ENCODE measurements at places on chromosomes 1 and 21.

DNA sequence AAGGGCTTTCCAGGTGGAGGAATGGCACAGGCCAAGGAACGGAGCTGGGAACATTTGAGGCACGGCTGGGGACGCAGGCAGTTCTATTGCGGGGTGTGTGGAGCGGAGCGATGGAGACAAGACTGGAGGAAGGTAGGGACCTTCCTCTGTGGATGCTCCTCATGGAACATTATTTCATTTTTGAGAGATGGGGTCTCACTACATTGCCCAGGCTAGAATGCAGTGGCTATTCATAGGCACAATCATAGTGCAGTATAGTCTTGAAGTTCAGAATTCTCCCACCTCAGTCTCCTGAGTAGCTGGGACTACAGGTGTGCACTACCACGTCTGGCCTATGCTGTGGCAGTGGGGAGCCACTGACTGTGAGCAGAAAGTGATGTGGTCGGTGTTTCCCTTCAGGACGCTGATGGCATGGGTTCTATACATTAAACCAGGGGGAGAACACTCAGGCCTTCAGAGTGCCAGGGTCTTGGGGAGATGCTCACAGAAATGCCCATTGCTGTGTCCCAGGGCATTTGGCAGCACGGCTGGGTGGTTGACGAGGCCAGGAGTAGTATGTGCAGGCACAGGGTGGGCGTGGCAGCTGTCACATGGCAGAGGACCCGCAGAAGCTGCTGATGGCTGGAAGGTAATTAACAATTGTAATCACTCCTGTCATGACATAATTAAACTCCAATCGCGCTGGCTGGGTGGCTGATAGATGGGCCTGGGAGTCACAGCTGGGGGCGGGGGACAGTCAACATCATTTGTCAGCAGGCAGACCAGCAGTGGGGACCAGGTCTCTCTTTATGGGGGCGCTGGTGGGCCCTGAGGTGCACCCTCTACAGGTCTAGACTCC lies 40.8 kb upstream of the ACOT11 start:
- DNase-seq = no peak

- DNase-seq = no peak
These were observed 743 bp downstream of the GPR52 start for GRCh38 chr1:174448531-174448883.

GRCh38 chr1:160200786-160201185 lies 4.4 kb upstream of the PEA15 start:
- no peak for DNase-seq

DNA sequence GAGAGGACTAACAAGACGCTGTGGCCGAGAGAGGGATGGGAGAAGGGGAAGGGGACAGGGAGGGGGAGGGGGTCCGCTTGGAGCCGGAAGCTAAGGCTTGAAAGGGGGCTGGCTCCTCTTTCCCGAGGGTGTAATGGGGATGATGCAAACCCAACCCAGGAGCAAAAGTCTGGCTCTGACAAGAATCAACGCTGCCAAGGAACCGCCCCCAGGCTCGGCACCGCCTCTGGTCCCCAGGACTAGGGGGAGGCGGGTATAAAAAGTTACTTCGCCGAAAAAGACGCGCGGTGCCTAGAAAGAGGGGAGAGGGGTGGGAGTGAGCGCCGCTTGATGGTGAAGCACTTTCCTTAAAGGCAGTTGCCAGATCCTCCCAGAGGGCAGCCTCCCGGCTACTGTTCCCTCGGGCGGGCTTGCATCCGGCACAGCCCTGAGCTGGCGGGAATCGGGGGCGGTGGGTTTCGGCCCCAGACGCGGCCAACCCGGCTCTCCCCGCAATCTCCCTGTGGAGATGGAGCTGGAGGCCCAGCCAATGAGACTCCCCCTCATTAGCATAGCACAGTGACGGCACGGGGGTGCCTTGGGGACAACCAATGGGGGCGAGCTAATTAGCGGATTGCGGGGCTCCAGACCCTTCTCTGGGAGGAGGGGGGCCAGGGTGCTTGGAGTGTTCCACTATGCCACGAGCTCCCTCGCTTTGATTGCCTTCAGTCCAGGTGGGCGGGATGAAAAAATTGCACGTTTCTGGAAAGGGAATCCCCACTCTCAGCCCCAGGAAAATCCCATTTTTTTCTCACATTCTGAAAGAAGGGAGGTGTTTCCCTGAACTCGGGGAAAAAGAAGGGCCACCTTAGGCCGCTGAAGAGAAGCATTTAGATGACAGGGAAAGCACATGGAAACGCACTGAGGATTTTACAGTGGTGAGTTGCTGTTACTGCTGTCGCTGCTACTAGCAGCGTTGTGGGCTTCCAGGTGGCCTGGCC lies at the start of gene KCNT2:
Gene KCNT2 (minus strand): TSS at position 51 of the 980 bp plus-strand sequence. CDS start 131 bp downstream, outside the sequence.
- DNase-seq = no peak

DNA sequence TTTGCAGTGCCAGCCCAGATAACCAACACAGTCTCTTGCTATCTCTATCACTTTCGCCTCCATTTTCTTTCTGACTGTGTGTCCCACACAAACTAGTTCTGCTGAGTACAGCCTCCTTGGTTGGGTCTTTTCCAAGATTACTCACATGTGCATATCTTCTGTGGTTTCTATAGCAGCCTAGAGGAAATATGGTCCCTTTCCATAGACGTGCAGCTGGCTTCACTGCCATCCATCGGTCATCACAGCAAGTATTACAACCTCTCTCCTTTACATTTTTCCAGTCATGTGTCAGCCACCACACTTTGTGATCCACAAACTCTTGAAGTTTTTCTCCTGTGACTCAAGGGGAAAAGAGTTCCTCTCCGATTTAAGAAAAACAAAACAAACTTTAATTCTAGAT lies 893.4 kb upstream of the ADGRL4 start:
- peak; percentile 97 for DNase-seq

DNA sequence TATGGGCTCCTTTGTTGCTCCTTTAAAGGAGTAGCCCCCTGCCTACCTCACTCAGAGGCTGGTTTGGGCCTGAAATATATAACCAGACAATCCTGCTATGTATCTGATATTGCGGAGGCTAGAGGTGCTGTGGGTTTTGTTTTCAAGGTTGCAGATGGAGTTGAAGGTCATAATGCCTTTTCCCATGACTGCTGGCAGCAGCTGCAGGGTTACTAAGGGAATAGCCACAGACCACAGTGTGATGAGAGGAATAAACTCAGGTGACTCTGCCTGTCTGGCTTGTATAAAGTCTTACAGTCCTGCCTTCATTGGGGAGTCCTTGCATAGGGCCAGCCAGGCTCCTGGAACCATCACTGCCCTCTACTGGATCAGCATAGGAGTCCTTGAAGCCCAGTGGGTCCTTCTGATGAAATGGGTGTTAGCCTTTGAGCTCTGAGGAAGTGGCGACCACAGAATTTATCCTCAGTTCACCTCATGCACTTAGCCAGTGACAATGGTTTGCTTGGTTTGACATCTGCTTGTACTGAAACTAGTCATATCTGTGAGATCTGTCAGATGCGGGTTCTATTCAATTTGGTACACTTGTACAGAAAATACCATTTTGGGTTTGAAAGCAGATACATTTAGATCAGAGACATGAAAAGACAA lies 174.4 kb upstream of the HMCN1 start:
- no peak for DNase-seq

GRCh38 chr1:35426097-35426586 lies 131.1 kb downstream of the KIAA0319L start:
- no peak for DNase-seq

GRCh38 chr1:44532567-44532944 lies 127.5 kb downstream of the RNF220 start:
- no peak for DNase-seq

DNA sequence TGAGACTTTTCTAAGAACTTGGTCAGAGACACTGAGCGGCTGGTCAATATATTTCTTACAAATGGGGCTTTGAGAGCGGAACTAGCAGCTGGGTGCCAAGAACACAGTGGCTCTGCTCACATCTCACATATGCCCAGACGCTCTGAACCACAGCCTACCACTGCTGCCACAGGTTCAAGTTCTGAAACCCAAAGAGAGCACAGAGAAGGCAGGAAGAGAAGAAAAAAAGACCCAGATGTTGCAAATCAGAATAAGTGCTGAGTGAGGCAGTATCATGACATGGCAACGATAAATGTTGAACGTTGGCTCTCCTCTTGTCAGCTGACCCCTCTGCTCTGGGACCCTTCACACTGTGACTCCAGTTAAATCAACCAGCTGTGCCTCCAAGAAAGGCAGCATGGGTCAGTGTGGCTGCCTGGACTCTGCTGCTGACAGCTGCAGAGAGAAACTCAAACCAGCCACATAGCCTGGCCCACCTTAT lies 26.4 kb downstream of the HIVEP3 start:
- DNase-seq = no peak

DNA sequence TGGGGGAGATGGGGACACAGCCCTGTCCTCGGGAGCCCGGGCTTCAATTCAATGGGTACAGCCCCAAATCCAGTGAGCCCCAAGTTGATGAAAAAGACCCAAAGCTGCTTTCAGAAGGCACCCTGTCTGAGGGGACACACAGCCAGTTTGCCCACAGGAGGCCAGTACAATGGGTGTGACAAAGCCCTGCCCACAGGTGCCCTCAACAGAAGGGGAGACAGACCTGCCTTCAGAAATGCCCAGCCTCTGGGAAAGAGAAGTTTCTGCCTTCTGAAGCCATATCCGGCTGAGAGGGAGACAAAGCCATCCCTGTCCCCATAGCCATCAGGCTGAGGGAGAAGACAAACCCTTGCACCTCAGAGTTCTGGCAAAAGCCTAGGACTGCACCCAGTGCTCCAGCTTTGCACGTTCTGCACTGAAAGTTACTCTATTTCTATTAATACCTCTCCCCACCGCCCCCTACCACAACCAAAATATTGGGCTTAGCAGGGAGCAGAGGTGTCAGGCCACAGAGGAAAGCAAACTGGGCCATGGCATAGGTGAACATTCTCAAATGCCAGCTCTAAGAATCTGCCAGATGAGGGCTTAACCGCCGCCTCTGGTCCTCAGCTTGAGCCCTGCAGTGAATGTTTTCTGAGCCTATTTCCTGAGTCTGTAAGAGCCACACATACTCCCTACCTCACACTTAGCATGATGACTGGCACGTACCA lies 18.0 kb upstream of the PTAFR start:
- no peak for DNase-seq

GRCh38 chr1:107480548-107481415 lies 339.9 kb downstream of the NTNG1 start:
- DNase-seq = no peak

- no peak for DNase-seq
These were observed 6.7 kb upstream of the WNT2B start for GRCh38 chr1:112501810-112502641.

GRCh38 chr1:202198366-202198724 lies 4.7 kb downstream of the LGR6 start:
- DNase-seq = no peak

GRCh38 chr1:112692681-112693080 lies 14.2 kb downstream of the RHOC start:
- DNase-seq = no peak

DNA sequence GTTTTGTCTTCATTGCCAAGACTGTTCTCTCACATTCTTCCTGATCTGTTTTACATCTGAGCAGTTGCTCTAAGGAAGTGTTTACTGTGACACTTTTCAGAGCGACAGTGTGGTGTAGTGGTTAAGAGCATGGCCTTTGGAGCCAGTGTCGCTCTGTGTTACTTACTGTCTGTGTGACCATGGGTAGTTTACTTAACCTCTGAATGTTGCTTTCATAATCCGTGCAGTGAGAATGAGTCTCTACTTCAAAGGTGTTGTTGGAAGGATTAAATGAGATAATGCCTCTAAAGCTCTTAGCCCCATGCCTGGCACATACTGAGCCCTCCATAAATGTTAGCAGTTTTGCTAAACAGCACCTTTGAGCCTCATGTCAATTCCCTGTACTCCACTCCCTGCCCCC lies 35.9 kb upstream of the ZFP69B start:
- no peak for DNase-seq

DNA sequence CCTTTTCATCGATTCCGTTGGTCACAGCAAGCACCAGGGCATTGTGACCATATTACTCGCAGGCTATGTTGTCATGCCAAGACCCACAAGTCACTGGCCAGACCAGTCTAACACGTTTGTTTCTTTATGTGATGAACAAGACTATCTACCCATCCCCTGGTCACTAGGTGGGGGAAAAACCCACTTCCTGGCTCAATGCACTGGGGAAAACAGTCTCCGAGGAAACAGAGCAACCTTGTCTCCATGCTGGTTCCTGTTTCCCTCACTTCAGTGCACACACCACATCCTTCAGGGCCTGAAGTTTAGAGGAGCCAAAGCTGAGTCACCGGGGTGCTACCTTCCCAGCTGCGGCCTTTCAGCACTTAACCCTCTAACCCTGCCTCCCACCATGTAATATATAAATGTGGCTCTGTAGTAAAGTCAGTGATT lies 20.9 kb downstream of the ERICH3 start:
- DNase-seq = no peak

- no peak for DNase-seq
These were observed 17.0 kb upstream of the KNCN start for GRCh38 chr1:46568461-46568891.
